ENCODE measurements at places on chromosomes 3 and 15. TPM values are rescaled to one million over a fixed set of nuclear protein-coding genes. Genes with fewer than 3 reads are reported as not detected.

Gene RGMA
- total RNA-seq, result 1.1 TPM

Gene SLC24A5
- total RNA-seq, result not detected

Gene NECTIN3
- 40.4 TPM for total RNA-seq

Gene MFGE8
- total RNA-seq, result 67.0 TPM

Gene NMB
- total RNA-seq, result 2.4 TPM

Gene ACTC1
- total RNA-seq, result 0.16 TPM

Gene CPNE9
- not detected for total RNA-seq

Gene ILDR1
- total RNA-seq, result not detected

Gene SLC51B
- 1.0 TPM for total RNA-seq

Gene GPR15
- total RNA-seq, result not detected
